Endodermal cell (in vitro differentiated cells): ENCODE measurements at places on chromosomes 7 and 10. TPM values are rescaled to one million over a fixed set of nuclear protein-coding genes. Genes with fewer than 3 reads are reported as not detected.

DNA sequence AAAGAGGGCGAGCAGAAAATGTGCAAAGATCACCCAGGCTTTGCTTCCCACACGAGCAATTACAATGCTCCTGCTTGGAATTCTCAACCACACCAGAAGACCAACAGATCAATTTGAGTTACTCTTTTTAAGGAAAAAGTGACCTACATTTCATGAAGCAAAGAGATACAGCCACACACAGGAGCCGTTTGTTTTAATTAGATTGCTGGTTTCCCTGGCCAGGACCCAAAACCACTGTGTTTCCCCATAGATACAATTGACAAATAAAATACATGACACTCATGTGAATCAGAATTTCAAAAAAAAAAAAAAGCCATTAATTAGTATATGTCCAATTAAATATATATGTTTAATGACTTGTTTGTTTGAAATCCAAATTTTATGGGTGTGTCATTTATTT, 458.3 kb downstream of the PLXDC2 start:
- DNase-seq, result no peak

The C7orf33 gene
- not detected in 3 replicates for total RNA-seq

GRCh38 chr10:78595269-78595619, 473.5 kb upstream of the ZMIZ1 start:
- peak; percentile 24 for DNase-seq

The TNS3 gene
- total RNA-seq, result 32.5 to 34.1 TPM (median 33.8 TPM) in 3 replicates

DNA sequence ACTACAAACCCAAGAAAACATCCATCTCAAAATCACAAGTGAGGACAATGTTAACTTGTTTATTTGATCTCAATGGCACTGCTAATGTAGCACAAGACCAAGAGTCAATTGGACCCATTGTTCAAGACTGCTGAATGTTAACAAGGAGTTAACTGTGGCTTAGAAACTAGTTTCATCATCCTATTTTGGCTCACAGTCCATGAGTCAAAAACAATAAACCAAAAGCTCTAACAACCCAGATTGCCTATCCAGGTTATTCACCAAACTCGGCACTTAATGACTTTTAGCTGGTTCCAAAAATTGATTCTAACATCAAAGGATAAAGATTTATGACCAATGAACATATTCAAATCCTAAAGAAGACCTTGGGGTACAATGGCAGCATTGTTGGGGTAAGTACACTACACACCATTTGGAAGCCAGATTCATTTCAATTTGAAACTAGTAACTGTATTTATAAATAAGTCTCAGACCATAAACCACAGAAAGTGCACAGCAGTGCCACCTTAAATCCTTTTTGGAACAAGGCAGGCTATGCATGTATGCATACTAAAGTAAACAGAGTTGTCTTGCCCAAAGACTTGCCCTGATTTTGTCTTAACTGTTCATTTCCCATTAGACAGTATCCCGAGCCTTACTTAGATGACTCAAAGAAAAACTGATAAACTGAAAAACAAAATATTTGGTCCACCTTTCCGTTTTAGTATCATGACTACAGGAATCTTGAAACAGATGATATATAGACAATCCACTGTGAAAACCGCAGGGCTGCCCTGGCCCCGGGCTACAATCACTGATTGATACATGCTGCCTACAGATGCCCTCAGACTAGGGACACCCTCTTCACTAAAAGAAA, 84.5 kb downstream of the SRPK2 start:
- DNase-seq, result no peak

DNA sequence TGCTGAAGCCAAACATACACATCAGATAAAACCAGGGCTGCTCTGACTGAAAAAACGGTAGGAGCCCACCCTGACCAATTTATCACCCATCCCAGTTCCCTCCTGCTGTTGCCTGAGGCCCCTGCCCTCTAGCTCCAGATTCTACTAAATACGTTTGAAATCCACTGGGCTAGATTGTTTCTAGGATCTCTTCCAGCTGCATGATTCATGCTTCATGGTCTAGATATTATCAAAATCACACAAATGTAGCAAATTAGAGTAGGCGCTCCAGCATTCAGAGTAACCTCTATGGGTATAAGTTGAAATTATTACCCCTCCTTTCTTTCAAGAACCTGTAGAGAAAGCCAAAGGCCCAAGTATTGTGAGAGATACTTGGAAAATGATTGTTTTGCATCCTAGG, 151.2 kb upstream of the FAM13C start:
- no peak for DNase-seq

- DNase-seq, result no peak
Measured at GRCh38 chr10:128007056-128007455, 100.2 kb downstream of the PTPRE start.

The TMEM130 gene
- 0.35 to 0.82 TPM in 2 of 3 replicates, not detected in the other for total RNA-seq

GRCh38 chr7:156666368-156667109, 26.0 kb downstream of the RNF32 start:
- DNase-seq, result no peak

The HSPA14 gene
- 19.0 to 24.9 TPM (median 23.5 TPM) in 3 replicates for total RNA-seq

GRCh38 chr10:17430647-17431355, 23.6 kb downstream of the ST8SIA6 start:
- peak; percentile 91 for DNase-seq

The LAMB4 gene
- not detected in 3 replicates for total RNA-seq

DNA sequence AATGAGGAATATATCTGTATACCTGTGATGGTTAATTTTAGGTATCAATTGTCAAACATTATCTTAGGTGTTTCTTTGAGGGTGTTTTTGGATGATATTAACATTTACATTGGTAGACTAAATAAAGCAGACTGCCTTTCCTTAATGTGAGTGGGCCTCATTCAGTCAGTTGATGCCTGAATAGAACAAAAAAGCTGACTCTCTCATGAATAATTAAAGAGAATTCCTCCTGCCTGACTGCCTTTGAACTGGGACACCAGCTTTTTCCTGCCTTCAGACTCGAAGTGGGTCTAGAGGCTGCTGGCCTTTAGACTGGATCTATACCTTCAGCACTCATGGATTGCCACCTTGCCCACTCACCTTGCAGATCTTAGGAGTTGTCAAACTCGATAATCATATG, 117.9 kb upstream of the TMEM168 start:
- no peak for DNase-seq

DNA sequence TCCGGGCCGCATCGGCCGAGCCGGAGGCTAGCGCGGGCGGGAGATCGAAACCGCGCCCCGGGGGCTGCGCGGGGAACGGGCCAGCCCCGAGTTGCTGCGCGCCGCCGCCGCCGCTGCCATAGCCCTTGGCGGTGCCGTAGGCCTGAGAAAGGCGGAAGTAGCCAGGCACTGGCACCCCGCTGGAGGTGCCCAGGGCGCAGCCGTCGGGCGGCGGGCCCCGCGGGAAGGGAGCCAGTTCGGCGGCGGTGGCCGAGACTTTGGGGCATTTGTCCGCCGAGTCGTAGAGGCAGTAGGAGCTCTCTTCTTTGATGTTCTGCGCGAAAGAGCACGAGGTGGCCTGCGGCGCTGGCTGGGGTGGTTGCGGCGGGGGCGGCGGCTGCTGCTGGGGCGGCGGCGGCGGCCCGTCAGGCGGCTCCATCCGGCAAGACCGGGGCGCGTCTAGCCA, 587 bp downstream of the HOXA10 start:
- peak; percentile 68 for DNase-seq

- DNase-seq, result no peak
Measured at GRCh38 chr7:26185131-26185843, 15.3 kb downstream of the HNRNPA2B1 start.

- peak; percentile 14 for DNase-seq
Measured at GRCh38 chr7:131029002-131029401, 295.0 kb upstream of the KLF14 start.

DNA sequence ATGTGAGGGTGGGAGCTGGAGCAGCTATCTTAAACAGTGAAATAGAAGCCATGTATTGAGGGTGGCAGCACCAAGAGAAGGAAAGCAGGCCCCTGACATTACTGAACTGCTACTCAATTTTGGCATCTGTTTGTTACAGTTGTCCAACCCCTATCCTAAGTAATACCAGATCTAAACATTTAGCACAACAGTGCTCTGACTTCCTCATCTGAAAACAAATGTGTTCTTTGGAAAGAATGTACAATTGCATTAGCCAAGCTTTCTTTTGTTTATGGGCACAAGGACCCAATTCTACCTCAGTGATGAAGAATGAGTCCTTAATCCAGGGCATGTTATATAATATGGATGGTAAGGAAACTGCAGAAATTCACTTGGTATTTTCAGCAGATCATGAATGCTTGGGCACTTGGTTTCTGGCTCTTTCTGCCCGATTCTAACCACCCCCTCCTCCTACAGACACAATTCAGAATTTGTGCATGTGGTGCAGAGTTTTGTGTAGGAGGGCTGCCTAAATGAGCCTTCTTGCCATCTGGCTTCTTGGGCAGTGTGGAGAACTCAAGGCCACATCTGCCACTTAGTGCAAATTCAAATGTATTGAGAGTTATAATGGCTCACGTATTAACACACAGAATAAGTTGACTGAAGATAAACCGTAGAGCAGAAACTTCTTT, 36.9 kb upstream of the KMT2E start:
- DNase-seq, result no peak

DNA sequence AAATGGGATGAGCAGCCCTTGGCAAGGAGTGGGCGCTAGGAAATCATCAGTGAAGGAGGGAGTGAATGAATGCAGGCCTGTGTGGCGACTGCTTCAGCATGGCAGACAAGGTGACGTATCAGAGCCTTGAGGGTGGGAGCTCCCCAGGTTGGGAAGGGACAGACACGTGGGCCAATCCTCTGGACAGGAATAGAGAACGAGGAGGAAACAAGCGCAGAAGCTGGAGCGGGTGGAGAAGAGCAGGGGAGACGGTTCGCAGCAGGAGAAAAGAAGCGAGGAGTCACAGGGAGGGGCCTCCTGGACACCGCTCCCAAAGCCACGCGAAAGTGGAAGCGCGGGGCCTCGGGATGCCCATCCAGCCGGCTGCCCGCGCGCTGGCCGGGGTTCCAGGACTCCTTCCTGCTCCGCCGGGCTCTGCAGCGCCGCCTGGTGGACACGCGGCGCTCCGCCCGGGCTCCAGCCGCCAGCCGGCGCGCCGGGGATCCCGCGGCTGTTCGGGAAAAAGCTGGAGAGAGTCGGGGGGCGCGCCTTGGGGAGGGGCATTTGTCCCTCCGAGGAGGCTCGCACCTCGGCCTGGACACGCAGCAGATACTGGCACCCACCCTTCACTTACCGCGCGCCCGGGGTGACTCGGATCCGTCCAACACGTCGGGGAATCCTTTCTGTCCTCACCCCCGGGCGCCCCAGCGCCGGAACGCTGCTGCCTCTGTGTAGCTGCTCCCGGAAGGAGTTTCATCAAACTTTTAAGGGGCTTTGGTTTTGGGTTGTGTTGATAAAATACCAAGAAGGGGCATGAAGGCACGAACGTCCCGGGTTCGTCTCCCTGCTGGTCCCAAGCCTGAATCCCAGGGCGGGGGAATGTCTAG, 6.3 kb downstream of the ZNF503 start:
- DNase-seq, result peak; percentile 89

GRCh38 chr7:142557971-142558582, 191.2 kb upstream of the PRSS1 start:
- DNase-seq, result peak; percentile 87

GRCh38 chr10:79189853-79190435, 121.2 kb downstream of the ZMIZ1 start:
- no peak for DNase-seq

The GPER1 gene
- 0.20 and 0.35 TPM in 2 replicates for total RNA-seq

DNA sequence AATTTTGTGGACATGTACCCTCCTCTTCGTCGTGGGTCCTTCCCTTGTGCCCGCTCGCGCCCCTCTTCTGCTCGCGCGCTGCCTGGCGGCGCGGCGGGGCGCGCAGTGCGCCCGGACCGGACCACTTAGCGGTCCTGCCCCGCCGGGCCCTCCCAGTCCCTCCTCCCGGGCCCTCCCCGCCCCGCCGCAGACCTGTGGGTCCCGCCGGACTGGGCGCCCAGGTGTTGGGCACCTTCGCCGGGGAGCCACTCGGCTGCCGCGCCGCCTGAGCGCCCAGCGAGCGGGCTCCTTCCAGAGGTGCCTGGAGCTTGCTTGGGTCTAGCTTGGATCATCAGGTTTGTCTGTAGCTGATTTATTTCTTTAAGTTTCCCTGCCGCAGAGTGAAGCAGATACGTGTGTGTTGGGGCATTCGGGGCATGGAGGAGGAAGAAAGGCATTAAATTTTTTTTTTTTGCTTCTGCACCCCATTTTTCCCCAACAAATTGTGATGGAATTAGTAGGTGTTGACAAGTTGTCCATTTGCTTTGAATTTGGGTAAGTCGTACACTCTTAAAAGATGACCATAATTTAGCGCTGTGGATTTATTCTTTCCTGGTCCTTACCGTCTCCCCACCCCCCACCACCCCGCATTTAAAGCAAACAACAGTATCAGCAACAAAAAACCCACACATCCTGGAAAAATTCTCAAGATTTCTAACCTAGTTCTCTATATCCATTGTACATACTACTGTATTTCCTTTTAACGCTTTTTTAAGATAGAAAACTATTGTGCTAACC, 905 bp downstream of the C1GALT1 start:
- DNase-seq, result peak; percentile 77
